Ammon's horn (tissue), 1 donor: ENCODE measurements at places on chromosomes 12 and 14.

DNA sequence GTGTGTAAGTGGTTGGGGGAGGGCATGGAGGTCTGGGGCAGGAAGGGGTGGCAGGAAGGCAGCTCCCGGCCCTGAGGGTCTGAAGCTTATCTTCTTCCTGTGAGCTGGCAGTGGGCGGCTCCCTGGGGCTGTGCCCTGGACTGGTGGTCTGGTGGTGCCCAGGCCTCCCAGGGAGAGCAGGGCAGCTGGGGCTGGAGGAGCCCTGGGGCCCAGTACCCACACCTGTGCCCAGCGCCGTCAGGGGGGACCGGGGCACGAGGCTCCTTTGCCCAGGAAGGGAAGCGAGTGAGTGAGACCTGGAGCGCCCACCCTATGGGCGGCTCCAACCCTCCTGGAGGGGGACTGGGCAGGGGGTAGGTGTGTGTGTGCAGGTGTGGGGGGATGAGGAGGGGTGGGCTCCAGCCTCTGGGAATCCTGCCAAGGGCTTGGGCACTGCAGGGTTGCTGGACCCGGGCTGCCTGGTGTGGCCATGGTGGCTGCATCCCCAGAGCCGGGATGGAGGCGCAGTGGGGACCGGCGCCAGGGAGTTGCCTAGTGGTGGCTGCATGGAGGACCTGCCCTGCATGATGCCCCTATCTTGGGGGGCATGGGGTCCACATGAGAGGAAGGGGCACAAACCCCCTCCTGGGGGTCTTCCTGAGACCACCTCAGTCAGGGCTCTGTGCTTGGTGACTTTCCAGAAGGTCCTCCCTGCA lies 353.6 kb downstream of the TMEM121 start:
- DNase-seq: no peak

GRCh38 chr12:57522887-57523705 lies 472 bp downstream of the MBD6 start:
- DNase-seq: peak; percentile 79

DNA sequence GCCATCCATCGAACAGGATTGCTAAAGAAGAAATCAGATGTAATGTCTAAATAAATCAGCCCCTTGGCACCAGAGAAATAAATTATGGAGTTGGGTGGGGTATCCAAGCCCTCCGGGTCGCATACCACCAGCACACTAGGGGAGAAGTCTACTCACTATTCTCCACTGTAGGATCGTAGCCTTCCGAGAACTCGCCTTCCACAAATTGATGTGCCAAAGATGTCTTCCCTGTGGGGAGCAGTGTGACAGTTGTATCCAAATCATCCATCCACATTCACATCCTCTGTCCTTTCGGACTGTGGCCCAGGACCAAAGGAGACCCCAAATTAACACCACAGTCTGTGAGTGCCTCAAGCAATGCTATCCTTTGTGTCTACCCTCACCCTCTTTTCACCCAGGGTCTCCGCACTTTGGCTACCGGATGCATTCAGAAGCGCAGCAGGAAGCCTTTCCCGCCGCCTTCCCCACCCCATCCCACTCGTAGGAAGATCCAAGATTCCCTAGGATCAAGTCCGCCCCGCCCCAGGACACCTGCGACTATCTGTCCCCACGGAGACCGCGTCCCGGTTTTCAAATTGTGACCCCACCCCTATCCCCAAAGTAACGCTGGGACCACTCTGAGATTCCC lies 786 bp downstream of the RHEBL1 start:
- DNase-seq: no peak

GRCh38 chr12:7021956-7022355 lies 3.7 kb upstream of the LPCAT3 start:
- no peak for DNase-seq

DNA sequence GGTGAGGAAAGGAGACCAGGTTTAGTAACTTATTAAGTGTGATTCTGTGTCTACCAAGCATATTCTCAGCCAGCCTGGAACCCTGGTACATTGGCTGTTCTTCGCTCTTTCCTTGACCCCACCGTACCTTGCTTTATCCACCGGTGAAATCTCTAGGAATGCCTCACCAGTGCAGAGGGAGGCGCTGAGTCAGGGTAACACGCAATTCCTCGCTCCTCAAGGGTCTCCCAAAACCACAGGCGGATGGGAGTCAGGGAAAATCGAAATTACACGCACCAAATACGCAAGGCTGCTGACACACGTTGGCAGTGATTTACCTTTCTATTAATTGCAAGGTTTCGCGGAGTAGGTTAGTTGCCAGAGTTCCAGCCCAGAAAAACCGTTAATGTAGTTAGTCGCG lies 845 bp downstream of the L3HYPDH start:
- DNase-seq: peak; percentile 35

DNA sequence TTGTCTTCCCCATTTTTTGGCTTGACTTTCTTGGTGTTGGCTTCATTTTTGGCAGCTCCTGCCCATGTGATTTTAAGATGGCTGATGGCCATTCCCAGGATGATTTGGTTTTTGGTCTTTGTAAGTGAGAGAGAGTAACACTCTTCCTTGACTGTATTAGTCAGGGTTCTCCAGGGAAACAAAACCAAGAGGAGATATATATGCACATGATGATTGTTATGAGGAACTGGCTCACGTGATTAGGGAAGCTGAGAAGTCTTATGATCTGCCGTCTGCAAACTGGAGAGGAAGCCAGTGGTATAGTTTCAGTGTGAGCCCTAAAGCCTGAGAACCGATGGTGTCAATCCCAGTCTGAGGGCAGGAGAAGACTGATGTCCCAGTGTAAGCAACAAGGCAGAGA lies 146.6 kb downstream of the NRXN3 start:
- no peak for DNase-seq

GRCh38 chr12:58774731-58775130 lies 145.6 kb downstream of the LRIG3 start:
- no peak for DNase-seq

- no peak for DNase-seq
Observed at GRCh38 chr14:29671034-29671433, 256.6 kb downstream of the PRKD1 start.

GRCh38 chr12:108768591-108769500 lies 37.5 kb upstream of the CORO1C start:
- DNase-seq: no peak

DNA sequence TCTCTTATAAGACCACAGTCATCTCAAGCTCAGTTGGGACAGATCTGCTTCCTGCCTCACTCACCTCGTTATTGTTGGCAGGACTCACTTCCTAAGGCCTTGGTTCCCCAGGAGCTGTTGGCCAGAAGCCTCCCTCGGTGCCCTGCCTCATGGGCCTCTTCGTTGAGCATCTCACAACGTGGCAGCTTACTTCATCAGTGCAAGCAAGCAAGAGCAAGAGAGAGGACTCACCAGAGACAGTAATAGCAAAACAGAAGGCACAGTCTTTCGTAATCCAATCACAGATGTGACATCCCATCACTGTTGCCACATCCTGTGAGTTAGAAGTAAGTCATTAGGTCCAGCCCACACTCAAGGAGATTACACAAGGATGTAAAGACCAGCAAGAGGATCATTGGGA lies 5.1 kb upstream of the NUMB start:
- peak; percentile 80 for DNase-seq

GRCh38 chr12:109981311-109981710 lies 14.9 kb downstream of the GIT2 start:
- DNase-seq: no peak

- DNase-seq: no peak
Observed at GRCh38 chr12:88737838-88738472, 157.7 kb upstream of the KITLG start.
